ENCODE measurements at places on chromosomes 13 and 19.

GRCh38 chr13:58617880-58618665 is 986.5 kb downstream of the PCDH17 start:
- DNase-seq, result no peak

GRCh38 chr19:28914173-28914572 is 298.8 kb downstream of the UQCRFS1 start:
- no peak for DNase-seq

DNA sequence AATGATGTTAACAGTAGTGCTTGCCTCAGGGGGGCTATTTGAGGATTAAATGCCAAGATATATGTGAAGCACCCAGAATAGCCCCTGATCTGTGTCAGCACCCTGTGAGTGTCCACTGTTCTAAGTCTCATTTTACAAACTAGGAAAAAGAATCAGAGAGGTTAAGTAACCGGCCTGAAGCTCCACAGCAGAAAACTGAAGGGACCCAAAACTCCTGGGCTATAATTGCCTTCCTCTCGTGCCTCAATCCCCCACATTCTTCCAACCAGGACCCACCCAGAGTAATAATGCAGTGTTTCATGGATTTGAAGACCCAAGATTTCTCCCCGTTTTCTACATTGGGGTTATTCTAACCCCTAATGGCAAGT is 2.3 kb downstream of the PVR start:
- DNase-seq, result no peak

GRCh38 chr19:35852029-35852780 is at the start of gene NPHS1:
Gene NPHS1, minus strand, starts transcription at chr19:35852504. Its CDS starts 667 bp downstream, at chr19:35851837.
- DNase-seq, result no peak

GRCh38 chr13:95030821-95031343 is 270.4 kb downstream of the ABCC4 start:
- no peak for DNase-seq

DNA sequence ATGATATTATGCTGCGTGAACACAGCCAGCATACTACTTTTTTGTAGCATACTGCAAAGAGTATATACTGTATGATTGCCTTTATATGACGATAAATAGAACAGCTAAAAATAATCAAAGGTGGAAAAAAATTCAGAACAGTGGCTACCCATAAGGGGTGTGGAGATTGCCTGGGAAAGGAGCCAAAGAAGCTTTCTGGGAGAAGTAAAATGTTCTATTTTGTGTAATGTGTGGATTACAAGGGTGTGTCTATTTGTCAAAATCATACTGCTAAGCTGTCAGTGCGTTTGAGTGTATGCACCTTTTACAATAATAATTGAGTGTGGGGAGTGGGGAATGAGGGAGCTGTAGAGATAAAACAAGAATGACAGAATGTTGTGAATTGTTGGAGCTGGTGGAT is 45.2 kb upstream of the MTIF3 start:
- DNase-seq, result no peak

DNA sequence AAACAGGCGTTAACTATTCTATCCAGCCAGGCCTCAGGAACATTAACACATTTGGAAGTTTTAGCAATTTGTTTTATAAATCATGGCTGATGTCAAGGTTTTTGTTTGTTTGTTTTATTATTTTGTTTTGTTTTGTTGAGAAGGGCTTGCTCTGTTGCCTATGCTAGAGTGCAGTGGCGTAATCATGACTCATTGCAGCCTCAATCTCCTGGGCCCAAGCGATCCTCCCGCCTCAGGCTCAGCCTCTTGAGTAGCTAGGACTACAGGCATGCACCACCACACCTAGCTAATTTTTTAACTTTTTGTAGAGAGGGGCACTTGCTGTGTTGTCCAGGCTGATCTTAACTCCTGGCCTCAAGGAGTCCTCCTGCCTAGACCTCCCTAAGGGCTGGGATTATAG is 28.3 kb downstream of the NUP58 start:
- DNase-seq, result peak; percentile 33

DNA sequence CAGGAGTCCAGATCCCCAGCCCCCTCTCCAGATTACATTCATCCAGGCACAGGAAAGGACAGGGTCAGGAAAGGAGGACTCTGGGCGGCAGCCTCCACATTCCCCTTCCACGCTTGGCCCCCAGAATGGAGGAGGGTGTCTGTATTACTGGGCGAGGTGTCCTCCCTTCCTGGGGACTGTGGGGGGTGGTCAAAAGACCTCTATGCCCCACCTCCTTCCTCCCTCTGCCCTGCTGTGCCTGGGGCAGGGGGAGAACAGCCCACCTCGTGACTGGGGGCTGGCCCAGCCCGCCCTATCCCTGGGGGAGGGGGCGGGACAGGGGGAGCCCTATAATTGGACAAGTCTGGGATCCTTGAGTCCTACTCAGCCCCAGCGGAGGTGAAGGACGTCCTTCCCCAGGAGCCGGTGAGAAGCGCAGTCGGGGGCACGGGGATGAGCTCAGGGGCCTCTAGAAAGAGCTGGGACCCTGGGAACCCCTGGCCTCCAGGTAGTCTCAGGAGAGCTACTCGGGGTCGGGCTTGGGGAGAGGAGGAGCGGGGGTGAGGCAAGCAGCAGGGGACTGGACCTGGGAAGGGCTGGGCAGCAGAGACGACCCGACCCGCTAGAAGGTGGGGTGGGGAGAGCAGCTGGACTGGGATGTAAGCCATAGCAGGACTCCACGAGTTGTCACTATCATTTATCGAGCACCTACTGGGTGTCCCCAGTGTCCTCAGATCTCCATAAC is at the start of gene APOE:
Gene APOE, plus strand, starts transcription at position 360 of the 724 bp plus-strand sequence. CDS start 829 bp downstream, outside the sequence.
- no peak for DNase-seq

DNA sequence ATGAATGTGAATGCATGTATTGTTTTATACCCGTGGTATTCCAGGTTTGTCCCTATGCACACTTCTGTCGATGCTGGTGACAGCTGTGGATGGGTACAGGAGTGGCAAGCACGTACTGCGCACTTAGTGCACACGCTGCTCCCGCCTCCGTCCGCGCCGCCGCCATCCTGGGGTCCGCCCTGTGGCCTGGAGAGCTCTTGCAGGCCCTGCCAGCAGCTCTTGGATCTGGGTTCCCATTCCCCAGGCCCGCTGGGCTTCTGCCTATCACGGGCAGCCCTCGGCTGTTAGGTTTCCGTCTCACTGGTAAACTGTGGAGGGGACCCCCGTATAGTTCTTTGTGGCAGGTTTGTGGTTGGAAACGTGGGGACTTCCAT is 4.0 kb downstream of the GNA11 start:
- DNase-seq, result no peak

DNA sequence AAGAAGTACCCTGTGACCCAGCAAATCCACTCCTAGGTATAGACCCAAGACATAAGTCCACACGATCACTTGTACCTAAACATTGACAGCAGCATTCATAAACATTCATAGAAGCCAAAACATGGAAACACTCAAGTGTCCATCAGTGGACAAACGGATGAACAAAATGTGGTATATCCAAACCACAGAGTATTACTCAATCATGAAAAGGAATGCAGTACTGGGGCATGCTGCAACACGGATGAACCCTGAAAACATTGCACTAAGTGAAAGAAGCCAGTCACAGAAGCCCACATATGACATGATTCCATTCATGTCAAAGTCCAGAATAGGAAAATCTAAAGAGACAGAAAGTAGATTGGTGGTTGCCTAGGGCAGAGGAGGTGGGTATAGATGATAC is 22.8 kb upstream of the CCNE1 start:
- no peak for DNase-seq

GRCh38 chr19:30719189-30719998 is 347.2 kb downstream of the ZNF536 start:
- peak; percentile 37 for DNase-seq

GRCh38 chr19:19914596-19914995 is 13.8 kb downstream of the ZNF93 start:
- no peak for DNase-seq

DNA sequence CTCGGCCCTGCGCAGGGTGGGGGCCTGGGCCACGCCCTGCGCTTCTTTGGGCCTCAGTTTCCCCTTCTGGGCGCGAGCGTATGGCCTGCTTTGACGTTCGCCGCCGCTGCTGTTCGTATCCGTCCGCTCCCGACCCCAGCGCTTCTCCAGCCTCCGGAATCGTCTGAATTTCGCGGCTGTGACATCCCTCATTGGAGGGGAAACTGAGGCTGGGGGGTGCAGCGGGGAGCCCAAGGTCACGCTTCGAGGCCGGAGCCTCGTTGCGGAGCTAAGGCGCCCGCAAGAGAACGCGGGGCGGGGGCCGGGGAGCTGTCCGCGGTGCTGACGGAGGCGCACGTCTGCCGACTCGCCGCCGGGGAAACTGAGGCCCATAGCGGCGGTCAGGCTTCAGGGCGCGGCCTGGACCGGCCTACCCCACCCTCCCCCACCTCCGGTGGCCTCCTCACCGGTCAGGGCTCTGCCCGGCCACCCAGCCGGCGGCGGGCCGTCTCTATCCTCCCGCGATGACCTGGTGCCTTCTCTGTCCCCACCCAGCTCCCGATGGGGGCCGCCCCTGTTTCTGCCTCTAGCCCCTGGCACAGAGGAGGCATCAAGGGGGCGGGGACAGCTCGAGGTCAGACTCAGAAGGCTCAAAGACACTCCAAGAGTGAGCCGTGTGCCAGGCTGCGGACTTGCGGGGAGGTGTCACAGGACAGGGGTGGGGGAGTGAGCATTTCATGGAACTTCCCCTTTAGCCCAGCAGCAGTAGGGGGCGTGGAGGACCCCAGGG is 3.0 kb upstream of the APC2 start:
- no peak for DNase-seq

DNA sequence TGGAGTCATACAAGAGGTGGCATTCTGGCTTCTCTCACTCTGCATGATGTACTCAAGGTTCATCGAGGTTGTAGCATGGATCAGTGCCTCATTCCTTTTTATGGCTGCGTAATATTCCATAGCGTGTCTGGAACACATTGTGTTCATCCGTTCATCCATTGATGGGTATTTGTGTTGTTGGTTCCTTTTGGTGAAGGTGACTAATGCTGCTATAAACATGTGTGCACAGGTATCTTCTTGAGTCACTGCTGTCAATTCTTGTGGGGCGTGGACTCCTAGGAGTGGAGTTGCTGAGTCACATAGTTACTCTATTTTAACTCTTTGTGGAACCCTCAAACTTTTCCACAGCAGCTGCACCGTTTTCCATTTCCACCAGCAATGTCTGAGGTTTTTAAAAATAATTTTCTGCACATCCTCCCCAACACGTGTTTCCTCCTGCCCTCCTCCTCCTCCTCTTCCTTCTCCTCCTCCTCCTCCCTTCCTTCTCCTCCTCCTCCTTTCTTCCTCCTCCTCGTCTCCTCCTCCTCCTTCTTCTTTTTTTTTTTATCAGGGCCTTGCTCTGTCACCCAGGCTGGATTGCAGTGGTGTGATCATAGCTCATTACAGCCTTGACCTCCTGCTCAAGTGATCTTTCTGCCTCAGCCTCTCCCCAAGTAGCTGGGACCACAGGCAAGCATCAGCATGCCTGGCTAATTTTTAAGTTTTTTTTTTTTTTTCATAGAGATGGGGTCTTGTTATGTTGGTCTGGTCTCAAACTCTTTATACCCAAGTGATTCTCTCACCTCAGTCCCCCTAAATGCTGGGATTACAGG is 2.0 kb upstream of the TMEM221 start:
- DNase-seq, result peak; percentile 25

- DNase-seq, result no peak
Observed at GRCh38 chr13:94327318-94327717, 152.2 kb downstream of the DCT start.

- DNase-seq, result peak; percentile 23
Observed at GRCh38 chr19:41064974-41065569, 23.2 kb upstream of the CYP2A13 start.

GRCh38 chr13:49443357-49443703 is 534 bp downstream of the CAB39L start:
- DNase-seq, result peak; percentile 22

DNA sequence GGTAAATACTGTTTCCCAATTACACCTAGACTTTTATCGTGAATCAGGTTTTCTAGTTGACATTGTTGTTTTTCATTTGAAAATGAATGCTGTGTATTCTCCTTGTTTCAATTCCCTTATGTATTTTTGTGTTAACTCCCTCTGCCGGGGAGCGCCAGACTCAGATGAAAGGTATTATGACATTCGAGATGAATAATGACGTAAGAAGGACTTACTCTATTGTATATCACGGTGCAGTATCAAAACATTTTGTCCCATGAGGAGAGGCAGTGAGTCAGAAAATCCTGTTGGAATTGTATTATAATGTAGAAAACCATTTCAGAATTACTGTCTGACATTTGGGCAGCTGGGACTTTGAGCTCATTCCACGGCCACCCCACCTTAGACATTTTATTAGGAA is 61.6 kb downstream of the LRCH1 start:
- DNase-seq, result peak; percentile 67

DNA sequence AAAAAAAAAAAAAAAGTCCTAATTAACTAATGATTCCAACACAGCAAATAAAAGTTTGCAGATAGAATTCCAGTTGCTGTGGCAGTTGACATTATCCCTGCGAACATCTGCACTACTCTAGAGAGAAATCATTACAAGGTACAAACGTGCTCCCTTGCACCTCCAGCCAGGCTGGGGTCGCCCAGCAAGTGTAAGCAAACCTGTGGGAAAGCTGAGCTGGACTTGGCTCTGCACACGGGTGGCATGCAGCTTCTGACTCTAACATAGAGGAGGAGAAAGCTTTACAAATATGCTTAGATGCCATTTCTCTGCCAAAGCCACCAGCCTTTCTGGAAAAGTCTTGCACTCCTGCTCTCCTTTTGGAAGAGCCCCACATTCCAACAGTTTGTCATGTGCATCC is 103.3 kb downstream of the CRYL1 start:
- no peak for DNase-seq

DNA sequence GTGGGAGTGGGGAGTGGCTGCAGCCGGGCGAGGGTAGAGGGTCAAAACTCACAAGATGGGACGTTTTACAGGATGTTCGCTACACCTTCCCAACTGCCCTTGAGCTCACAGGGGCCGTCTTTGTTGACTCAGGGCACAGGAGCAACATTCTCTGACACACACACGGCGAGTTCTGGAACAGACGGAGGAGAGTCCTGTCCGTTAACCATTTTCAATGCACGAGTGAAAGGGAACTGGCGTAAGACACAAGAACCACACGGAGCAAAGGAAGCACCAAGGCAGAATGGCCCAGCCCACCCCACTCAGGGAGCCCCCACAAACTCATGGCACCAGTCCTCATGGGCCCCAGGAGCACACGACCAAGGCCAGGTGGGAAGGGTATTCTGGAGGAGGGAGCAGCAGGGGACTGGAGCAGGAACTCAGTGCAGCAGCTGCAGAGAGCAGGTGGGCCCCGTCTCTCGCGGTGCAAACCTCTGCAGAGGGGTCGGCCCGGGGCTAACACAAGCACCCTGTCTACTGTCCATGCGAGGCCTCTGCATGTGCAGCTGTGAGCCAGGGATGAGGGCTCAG is 37.9 kb upstream of the ISYNA1 start:
- DNase-seq, result no peak

GRCh38 chr13:24654741-24655140 is 25.5 kb upstream of the ATP12A start:
- DNase-seq, result no peak

- no peak for DNase-seq
Observed at GRCh38 chr13:43153436-43154090, 130.2 kb downstream of the DNAJC15 start.

Measured in inflammatory macrophage treated with lipopolysaccharide for 4 hours (primary cell).